Immature natural killer cell (primary cell): ENCODE measurements at places on chromosomes 12 and 14. TPM values are rescaled to one million over a fixed set of nuclear protein-coding genes. Genes with fewer than 3 reads are reported as not detected.

DNA sequence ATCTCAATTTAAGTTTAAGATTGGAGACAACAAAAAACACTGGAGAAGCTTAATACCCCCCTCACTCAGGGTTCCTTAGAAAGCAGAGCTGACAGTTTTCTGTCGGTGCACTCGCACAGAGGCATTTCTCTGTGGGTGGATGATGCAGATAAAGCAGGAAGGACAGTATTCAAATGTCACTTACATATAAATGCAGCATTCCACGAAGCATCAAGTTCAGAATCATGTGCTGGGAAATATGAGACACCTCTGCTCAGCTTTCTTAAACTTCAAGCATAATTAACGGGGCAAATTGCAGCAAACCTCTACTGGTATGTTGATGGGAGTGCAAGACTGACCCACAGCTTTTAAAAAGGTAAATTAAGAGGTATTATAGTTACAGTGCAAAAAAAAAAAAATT lies 68.7 kb downstream of the DICER1 start:
- no peak overlapping the region for H3K4me3 ChIP-seq
- H3K4me1 ChIP-seq, result no peaks in the 10 kb centered on the region
- no peak overlapping the region for H3K27ac ChIP-seq
- peaks cover 41% of the 10 kb centered on the region for H3K36me3 ChIP-seq
- DNase-seq, result no peak

IGF1 gene
- not detected for polyA plus RNA-seq

- H3K4me1 ChIP-seq, result no peaks in the 10 kb centered on the region
- DNase-seq, result no peak
- no peaks in the 10 kb centered on the region for H3K27me3 ChIP-seq
- no peak overlapping the region for H3K27ac ChIP-seq
- no peak overlapping the region for H3K4me3 ChIP-seq
These were observed 1683.8 kb upstream of the SEL1L start for GRCh38 chr14:83217492-83217891.

DNA sequence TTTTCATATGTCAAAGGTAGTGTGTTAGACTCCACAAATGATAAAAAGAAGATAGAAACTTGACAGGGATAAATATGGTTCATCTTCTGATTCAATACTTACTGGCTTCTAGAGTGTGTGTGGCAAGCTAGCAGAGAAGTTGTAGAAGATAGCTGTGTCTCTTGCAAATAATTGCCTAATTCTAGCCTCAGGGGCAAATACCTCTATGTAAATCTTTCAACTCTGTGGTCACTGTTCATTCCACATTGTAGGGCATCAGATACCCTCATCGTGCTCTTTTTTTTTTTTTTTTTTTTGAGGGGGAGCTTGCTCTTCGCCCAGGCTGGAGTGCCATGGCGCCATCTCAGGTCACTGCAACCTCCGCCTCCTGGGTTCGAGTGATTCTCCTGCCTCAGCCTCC lies 1.7 kb downstream of the OLR1 start:
- H3K4me1 ChIP-seq, result no peaks in the 10 kb centered on the region
- no peak for DNase-seq
- no peak overlapping the region for H3K4me3 ChIP-seq
- no peaks in the 10 kb centered on the region for H3K27me3 ChIP-seq

DNA sequence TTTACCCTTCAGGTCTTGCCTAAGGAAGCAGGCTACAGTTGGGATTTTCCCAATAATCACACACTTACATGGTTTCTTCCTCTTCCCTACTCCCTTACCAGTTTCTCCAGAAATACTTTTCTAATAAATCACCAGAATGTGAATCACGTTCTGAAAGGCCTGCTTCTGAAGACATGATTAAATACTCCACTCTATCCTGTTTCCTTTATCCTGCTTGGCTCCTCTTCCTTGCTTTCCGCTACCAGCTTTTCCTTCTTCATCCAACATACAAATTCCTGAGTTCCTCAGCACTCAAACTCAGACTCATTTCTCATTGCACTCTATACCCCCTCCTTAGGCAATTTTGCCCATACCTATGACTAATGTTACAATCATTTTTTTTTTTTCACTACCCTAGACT lies 118.3 kb downstream of the MGAT4C start:
- H3K27me3 ChIP-seq, result peaks cover 2% of the 10 kb centered on the region
- H3K4me1 ChIP-seq, result no peaks in the 10 kb centered on the region
- H3K27ac ChIP-seq, result no peak overlapping the region
- DNase-seq, result no peak
- H3K4me3 ChIP-seq, result no peak overlapping the region

HOXC4 gene
- polyA plus RNA-seq, result 0.92 TPM

DAO gene
- not detected for polyA plus RNA-seq

GRCh38 chr12:9906873-9907272 lies 25.3 kb downstream of the CLEC2A start:
- peak; percentile 75 for DNase-seq
- peaks cover 30% of the 10 kb centered on the region for H3K4me1 ChIP-seq
- H3K27ac ChIP-seq, result peak overlapping the region; percentile 56
- H3K4me3 ChIP-seq, result peak overlapping the region; percentile 44
- peaks cover 17% of the 10 kb centered on the region for H3K36me3 ChIP-seq

DNA sequence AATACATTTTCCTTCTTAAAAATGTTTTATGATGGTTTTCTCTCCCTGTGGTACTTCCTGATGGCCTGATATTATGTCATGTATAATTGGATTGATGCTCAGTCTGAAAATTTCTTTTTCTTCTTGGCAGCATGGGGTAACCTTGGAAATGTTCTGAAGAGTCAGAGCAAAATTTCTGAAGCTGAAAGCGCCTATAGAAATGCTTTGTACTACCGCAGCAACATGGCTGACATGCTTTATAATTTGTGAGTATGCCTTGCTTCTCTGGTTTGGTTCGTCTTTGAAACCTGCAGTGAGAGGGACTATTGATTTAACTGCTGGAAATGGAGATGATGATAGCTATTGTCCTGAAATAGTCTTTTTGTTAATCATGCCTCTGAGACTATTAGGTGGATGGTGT lies 243.6 kb downstream of the TMTC2 start:
- no peak overlapping the region for H3K4me3 ChIP-seq
- no peak for DNase-seq
- no peaks in the 10 kb centered on the region for H3K36me3 ChIP-seq
- no peak overlapping the region for H3K27ac ChIP-seq
- H3K4me1 ChIP-seq, result no peaks in the 10 kb centered on the region

DNA sequence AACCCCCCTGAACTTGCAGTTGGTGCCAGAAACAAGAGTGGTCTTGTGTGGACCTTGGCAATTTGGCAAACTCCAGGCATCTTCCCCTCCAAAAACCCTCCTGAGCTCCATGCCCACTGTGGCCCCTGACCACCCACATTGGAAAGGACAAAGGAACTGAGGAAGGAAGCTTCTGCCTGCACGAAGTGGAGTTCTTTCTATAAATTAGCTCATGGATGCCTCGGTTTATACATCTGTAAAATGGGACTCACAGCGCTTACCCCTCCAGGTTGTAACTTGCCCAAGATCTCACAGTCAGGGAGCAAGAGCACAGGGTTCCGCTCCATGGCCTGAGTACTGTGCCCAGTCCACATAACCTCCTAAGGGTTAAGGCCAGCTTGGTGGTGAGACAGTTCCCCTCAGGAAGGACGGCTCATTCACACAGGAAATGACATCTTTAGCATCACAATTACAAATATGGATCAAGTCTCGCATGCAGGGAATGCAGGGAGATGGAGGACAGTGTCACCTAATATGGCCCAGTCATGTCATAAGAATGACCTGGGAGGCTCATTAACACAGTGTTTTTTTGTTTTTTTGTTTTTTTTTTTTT lies 66.6 kb downstream of the CLMN start:
- no peak overlapping the region for H3K27ac ChIP-seq
- H3K4me1 ChIP-seq, result no peaks in the 10 kb centered on the region
- DNase-seq, result no peak
- H3K27me3 ChIP-seq, result peaks cover 13% of the 10 kb centered on the region
- H3K4me3 ChIP-seq, result no peak overlapping the region

DNA sequence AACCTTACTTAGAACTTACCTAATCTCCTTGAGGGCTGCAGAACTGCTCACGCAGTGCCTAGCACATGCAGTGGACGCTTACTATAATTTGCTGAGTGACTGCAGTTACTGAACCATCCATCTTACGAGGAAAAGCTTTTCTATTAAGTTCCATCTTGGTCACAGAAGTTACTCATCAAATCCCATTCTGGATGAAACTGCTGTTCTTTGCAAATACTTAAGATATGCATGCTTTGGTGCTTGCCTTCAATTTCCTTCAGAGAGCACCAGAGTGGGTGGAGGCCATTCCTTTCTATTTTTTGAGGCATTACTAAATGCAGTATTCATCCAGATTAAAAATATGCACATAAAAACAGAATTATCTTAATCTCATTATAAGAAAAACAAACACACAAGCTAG lies 17.7 kb upstream of the PELI2 start:
- H3K4me1 ChIP-seq, result no peaks in the 10 kb centered on the region
- no peak overlapping the region for H3K27ac ChIP-seq
- H3K4me3 ChIP-seq, result no peak overlapping the region
- H3K27me3 ChIP-seq, result peaks cover 8% of the 10 kb centered on the region
- H3K36me3 ChIP-seq, result no peaks in the 10 kb centered on the region
- DNase-seq, result no peak

DNA sequence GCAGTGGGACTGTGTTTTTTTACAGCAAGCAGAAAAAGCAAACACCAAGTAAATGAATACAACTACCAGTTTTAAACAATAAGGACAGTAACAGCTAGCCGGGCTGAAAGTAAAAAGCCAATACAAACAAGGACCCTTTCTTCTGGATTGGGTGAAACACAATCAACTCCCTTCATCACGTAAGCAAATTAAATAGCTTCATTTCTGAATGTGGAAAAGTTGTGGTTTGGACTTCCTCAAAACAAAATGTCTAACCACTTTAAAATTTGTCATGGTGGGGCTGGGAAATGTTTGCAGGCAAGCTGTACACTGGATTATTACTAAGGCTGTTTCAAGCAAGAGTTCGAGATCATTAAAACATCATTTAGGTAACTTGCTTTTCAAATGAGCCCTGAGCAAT lies 47.4 kb downstream of the TCHP start:
- H3K4me1 ChIP-seq, result peaks cover 37% of the 10 kb centered on the region
- no peaks in the 10 kb centered on the region for H3K27me3 ChIP-seq
- DNase-seq, result no peak
- H3K4me3 ChIP-seq, result no peak overlapping the region

- DNase-seq, result no peak
- no peaks in the 10 kb centered on the region for H3K36me3 ChIP-seq
- no peak overlapping the region for H3K4me3 ChIP-seq
- H3K27me3 ChIP-seq, result peaks cover 7% of the 10 kb centered on the region
These were observed 98.0 kb downstream of the ZNF664 start for GRCh38 chr12:124071075-124071443.

DNA sequence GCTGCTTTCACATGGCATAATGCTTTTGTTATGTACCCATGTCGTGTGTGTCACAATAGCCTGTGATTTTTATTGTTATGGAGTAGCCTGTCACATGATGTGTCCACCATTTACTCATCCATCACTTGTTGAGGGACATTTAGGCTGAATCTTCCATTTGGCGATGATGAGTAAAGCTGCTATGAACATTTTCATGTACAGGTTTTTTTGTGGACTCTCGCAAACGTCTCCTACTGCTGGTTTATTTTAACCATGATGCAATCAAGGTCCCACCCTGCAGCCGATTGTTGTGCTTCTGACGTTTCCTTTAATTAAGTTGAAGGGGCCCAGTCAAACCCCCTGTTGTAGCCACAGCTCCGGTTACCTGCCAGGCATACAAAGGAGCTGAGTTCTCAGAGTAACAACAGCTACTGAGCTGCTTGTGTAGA lies 63.2 kb downstream of the ZNF664 start:
- H3K4me1 ChIP-seq, result no peaks in the 10 kb centered on the region
- peaks cover 7% of the 10 kb centered on the region for H3K27me3 ChIP-seq

DNA sequence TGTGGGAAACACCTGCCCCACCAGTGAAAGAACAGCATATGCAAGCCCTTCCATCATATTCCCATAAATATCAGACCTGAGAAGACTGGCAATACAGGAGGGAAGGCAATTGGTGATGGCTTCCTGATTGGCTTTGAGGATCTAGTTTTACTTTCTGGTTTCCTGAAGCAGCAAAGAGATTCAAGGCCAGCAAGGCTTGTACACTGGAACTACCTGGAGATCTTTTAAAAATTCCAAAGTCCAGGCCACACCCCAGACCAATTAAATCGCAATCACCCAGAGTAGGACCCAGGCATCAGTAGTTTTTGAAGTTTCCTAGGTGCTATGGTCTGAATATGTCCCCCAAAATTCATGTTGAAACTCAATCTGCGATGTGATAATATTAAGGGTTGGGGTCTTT lies 2.9 kb upstream of the TEP1 start:
- H3K4me1 ChIP-seq, result peaks cover 30% of the 10 kb centered on the region
- H3K4me3 ChIP-seq, result no peak overlapping the region
- H3K27ac ChIP-seq, result peak overlapping the region; percentile 7
- DNase-seq, result no peak
- no peaks in the 10 kb centered on the region for H3K36me3 ChIP-seq
- peaks cover 1% of the 10 kb centered on the region for H3K27me3 ChIP-seq

DNA sequence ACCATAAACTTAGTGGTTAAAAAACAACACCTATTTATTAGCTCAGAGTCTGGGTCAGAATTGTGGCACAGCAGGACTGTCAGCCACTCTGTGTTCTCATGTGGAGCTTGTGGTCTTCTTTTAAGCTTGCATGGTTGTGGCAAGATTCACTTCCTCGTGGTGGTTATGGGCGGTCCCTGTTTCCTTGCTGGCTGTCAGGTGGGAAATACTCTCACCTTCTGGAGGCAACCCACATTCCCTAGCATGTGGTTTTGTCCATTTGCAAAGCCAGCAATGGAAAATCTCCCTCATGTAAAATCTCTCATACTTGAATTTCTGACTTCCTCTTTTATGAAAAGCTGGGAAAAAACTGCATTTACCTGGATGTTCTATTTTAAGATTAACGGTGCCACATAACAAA lies 229.8 kb downstream of the ALX1 start:
- H3K27me3 ChIP-seq, result no peaks in the 10 kb centered on the region
- no peaks in the 10 kb centered on the region for H3K36me3 ChIP-seq
- peaks cover 31% of the 10 kb centered on the region for H3K4me1 ChIP-seq
- no peak overlapping the region for H3K4me3 ChIP-seq
- DNase-seq, result peak; percentile 12

- H3K4me1 ChIP-seq, result no peaks in the 10 kb centered on the region
- no peaks in the 10 kb centered on the region for H3K36me3 ChIP-seq
- no peaks in the 10 kb centered on the region for H3K27me3 ChIP-seq
- no peak overlapping the region for H3K4me3 ChIP-seq
- no peak for DNase-seq
- no peak overlapping the region for H3K27ac ChIP-seq
These were observed 93.3 kb downstream of the CALM1 start for GRCh38 chr14:90489916-90490719.

GRCh38 chr12:50411051-50411660 lies 10.5 kb downstream of the LARP4 start:
- H3K4me3 ChIP-seq, result no peak overlapping the region
- H3K27me3 ChIP-seq, result peaks cover 3% of the 10 kb centered on the region
- H3K27ac ChIP-seq, result no peak overlapping the region
- no peak for DNase-seq

TAS2R42 gene
- polyA plus RNA-seq, result not detected

EXD2 gene
- polyA plus RNA-seq, result 3.5 TPM

DNA sequence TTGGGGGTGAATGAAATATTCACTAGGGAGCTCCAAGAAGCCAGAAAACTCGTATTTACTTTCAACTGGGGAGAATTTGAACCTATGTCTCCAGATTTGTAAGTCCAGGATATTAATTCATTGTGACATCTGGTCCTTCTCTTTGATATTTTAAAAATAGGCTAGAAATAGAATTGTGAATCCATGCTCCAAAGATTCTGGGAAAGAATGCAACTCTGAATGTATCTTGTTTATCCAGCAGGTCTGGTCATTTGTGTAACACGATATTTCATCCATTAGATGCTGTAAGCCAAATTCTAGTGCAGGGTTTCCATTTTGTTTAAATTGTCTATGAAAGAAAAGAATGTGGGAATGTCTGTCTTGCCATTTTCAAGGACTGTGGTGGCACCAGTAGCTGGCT lies 334.7 kb downstream of the BMP4 start:
- no peaks in the 10 kb centered on the region for H3K27me3 ChIP-seq
- H3K4me1 ChIP-seq, result no peaks in the 10 kb centered on the region
- H3K4me3 ChIP-seq, result no peak overlapping the region
- H3K36me3 ChIP-seq, result no peaks in the 10 kb centered on the region
- H3K27ac ChIP-seq, result no peak overlapping the region
